ENCODE measurements at places on chromosomes 6 and 20.

DNA sequence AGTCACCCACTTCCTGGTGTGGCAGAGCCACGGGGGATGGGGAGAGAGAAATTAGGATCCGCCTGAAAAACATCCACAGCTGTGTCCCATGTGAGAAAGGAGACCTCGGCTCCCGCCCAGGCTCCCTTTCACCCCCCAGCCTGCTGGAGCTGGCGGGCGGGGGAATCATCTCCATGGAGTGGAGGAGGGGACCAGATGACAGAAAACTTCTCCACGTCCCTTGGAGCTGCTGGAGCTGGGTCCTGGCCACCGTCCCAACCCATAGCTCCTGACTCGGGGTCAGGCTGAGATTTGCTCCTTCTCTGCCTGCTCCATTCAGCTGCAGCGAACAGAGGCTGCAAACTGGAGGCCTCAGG is 113.8 kb downstream of the CEBPB start:
- DNase-seq = no peak

GRCh38 chr6:12137480-12137879 is 125.4 kb downstream of the HIVEP1 start:
- DNase-seq = peak; percentile 73

DNA sequence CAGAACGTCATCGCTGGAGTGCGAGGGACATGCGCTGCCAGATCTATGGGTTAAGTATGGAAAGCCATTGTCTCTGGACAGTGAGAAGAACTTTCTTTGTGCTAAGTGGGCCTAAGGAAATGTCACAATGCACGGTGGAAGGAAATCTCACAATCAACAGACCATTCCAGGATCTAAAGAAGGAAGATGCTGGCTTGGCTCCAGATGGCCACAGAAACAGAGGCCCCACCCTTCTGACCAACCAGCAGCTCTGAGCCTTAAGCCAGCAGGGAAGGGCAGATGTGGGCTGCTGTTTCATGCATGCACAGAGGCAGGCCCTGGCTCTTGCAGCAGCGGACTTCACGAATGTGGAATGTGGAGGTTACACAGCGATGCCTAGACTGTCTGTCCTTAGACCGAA is 156.3 kb downstream of the SOBP start:
- no peak for DNase-seq

GRCh38 chr6:7108964-7109836 is 1.4 kb downstream of the RREB1 start:
- peak; percentile 79 for DNase-seq

- DNase-seq = no peak
Measured at GRCh38 chr6:78868116-78868515, 765 bp downstream of the IRAK1BP1 start.

DNA sequence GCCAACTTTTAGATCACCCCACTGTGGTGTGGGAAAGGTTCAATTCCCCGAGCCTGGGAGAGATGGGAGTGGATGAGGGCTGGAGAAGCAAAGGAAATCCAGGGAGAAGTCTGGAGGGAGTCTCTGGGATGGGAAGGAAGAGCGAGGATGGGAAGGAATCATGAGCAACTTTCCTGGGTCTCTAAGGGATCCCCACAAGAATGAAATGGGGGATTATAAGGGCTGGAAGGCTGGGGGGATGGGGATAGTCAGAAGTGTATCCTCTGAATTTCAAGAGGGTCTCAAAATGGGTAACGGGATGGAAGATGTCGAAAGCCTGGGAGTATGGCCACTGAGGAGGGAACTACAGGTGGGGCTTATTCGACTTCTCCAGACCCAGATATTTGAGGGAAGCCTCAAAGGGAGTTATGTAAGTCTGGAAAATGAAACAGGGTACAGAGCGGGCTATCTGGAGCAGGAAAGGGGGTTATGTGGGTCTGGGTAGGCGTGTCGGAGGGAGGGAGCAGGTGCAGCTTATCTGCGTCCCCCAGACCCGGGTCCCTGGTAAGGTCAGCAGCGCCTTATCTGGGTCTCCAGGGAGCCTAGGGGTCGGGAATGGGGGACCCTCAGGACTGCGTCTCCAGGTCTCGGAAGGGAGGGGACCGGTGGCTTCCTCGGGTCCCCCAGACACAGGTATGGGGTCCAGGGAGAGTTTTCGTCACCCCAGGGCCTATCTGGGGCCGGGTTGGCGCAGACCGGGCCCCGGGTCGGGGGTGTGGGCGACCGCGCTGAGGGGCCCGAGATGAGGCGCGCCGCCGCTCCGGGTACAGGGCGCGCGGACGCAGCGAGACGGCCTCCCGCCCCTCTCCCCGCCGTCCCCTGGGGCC is 550 bp downstream of the PLAGL2 start:
- peak; percentile 65 for DNase-seq

DNA sequence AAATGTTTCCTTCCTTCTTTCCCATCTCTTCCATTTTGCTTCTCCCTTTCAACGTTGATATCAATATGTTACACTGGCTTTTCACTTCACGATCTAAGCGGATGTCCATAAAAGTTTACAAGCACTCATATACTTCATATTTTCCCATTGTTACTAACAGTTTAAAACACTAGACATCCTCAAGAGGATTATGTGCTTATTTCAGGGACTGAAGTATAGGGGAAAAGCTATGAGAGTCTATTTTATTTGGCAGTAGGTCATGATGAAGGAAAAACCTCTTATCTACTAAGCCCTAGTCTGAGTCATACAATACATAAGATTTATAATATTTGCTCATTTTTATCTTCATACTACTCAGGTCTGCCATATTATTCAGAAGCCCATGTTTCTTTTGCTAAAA is 20.6 kb upstream of the EPB41L2 start:
- DNase-seq = no peak

DNA sequence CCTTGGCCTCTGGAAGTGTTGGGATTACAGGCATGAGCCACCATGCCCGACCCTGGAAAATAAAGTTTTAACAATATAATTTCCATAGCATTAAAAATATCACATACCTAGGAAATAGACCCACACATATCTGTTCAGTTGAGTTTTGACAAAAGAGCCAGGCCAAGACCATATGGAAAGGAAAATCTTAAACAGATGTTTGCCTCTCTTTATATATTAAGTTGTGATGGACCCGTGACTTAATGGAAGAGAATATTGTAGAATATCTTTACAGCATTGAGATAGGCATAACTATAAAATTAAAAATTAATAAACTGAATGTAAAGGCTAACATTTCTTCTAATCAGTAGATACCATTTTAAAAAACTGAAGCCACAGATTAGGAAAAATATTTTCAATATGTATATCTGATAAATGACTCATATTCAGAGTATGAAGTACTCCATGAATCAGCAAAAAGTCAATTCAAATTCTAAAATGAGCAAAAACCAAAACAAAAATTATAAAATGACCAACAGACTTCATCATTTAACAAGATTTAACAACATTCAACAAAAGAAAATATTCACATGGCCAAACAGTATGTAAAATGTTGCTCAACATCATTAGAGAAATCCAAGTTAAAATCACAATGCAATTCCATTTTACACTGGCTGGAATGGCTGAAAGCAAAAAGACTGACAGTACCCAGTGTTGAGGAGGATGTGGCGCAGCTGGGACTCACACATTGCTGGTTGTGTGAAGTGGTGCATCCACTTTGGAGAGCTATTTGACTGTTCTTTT is 43.3 kb downstream of the GTF2H5 start:
- DNase-seq = peak; percentile 21

DNA sequence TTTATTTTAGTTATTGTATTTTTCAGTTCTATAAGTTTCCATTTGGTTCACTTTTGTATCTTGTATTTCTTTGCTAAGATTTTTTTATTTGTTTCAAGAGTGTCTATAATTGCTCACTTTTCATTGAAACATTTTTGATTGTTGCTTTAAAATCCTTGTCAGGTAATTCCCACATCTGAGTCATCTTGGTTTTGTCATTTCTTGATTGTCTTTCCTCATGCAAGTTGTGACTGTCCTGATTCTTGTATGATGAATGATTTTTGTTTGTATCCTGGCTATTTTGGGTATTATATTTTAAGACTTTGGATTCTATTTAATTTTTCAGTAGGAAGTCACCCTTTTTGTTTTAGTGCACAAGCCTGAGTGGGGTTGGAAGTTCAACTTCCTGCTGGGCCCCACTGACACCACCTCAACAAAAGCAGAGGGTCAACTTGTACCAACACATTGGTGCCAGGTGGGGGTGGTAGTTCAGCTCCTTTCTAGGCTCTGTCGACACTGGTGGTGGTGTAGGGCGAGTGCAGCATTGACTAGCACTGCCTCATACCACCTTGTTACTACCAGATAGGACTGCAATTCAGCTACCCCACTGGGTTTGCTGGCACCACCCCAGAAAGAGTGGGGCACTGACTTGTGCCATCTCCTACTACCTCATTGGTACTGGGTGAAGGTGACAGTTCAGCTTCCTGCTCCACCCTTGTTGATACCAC is 8.8 kb downstream of the RSPH3 start:
- DNase-seq = no peak

DNA sequence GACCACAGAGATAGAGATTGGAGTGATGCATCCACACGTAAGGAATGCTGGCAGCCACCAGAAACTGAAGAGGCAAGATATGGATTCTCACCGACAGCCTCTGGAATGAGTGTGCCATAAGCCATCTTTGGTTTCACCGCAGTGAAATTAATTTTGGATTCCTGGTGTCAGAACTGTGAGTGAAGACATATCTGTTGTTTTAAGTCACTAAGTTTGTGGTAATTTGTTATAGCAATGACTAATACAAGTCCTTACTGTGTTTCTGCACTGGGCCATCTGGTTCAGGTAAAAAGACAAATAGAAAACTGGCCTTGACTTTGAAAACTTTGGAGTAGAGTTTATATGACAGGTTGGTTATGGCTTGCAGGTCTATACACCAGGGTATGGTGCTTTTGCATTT is 261.9 kb downstream of the PHF3 start:
- DNase-seq = no peak

- no peak for DNase-seq
Measured at GRCh38 chr6:55437141-55437540, 109.9 kb downstream of the GFRAL start.

- no peak for DNase-seq
Measured at GRCh38 chr20:14664101-14664500, 326.7 kb upstream of the FLRT3 start.

GRCh38 chr6:40928307-40928706 is 110.7 kb downstream of the UNC5CL start:
- no peak for DNase-seq

DNA sequence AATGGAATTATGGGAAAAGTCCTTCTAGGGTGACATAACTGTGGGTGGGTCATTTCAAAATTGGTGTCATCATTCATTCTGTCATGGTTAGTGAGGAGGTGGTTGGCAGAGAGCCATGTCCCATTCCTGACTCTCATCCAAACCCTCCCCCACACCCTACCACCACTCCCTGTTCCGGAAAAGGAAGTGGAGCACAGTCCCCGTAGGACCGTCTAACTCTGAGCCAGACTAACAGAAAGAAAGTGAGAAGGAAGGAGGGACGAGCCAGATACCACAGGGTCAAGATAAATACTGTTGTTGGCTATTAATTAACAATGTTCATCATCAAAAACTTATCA is 4.8 kb downstream of the TRIM10 start:
- DNase-seq = peak; percentile 75

- no peak for DNase-seq
Measured at GRCh38 chr6:376827-377640, 14.5 kb upstream of the IRF4 start.

- DNase-seq = peak; percentile 7
Measured at GRCh38 chr20:14142171-14142570, 146.9 kb downstream of the MACROD2 start.

- DNase-seq = no peak
Measured at GRCh38 chr6:109202409-109203264, 107.3 kb downstream of the CEP57L1 start.

DNA sequence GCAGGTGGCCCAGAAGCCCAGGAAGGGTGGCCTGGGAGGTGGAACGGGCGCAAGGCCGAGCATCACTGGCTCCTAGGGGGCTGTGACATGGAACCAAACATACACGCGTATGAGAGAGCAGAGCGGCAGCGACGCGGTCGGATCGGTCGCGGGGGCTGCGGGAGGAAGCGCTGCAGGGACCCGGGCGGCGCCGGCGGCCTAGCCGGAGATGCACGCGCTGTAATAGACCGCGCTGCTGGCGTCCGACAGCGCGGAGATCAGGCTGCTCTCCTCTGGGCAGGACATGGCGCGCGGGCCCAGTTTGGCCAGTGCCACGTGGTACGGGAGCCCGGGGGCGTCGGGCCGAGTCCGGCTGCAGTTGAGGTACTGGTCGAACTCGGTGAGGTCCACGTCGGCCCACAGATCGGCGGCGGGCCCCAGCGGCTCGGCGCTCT is 1.5 kb downstream of the SOX18 start:
- no peak for DNase-seq

DNA sequence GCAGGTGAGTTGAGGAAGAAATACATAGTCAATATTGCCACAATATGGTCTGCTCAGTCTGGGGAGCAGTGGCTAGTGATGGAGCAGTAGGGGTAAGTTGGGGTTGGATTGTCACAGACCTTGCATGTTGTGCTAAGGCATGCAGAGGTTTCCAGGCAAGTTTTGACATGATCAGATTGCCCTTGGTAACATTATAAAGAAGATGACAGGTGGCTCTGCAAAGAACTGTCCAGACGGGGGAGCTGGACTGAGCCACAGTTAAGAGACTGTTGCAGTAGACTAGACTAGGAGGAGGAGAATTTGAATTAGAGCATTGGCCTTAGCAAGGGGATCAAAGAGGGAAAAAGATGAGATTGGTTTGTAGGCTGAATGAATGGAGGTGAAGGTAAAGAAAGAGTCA is 23.4 kb downstream of the ATRN start:
- no peak for DNase-seq

DNA sequence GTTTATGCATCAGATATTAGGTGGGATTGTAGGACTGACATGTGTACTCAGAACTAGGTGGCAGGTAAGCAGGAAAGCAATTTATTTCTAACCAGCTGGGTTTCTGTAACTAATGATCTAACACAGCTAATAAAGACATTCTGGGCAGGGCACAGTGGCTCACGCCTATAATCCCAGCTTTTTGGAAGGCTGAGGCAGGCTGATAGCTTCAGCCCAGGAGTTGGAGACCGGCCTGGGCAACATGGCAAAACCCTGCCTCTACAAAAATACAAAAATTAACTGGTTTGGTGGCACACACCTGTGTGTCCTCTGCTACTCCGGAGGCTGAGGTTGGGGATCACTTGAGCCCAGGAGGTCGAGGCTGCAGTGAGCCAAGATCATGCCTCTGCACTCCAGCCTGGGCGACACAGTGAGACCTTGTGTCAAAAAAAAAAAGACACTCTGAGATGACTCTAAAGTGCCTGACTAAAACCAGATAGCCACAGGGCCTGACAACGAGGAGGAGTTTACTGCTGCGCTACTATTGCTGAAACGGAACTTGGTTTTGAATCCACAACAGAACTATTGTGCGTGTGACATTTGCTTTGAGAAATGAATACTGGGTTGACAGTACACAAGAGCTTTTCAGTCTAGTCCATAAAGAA is 29.2 kb upstream of the CEP85L start:
- DNase-seq = peak; percentile 40

- no peak for DNase-seq
Measured at GRCh38 chr6:47423079-47423478, 54.5 kb upstream of the CD2AP start.

DNA sequence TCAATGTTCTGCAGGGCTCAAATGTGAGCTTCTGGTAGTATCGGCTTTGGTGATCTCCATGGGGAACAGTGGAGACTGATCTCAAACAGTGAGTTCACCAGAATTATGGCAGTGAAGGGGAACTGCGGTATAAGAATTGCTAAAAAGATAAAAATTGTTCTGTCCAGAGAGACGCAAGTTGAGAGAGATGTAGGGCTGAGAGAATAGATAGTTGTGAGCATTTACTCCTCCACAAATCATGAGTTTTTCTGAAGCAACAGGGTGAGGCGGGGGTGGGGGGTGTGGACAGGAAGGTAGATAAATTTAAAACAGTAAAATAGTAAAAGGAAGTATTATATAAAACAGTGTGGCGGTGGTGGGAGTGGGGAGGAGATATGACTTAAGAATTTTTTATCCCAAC is 98.6 kb upstream of the NEDD9 start:
- DNase-seq = peak; percentile 84
